Activated CD4-positive, CD25-positive, alpha-beta regulatory T cell treated with anti-CD3 and anti-CD28 coated beads, Interleukin-2, amount 50 U/mL, for 24 hours (primary cell): ENCODE measurements at places on chromosomes 3 and 15.

- ATAC-seq = no peak
These were observed 89.4 kb downstream of the SUCLG2 start for GRCh38 chr3:67564973-67565372.

GRCh38 chr3:23865595-23866396, 51.0 kb downstream of the NKIRAS1 start:
- ATAC-seq = no peak

- ATAC-seq = no peak
These were observed 38.3 kb downstream of the SCAPER start for GRCh38 chr15:76866716-76867321.

DNA sequence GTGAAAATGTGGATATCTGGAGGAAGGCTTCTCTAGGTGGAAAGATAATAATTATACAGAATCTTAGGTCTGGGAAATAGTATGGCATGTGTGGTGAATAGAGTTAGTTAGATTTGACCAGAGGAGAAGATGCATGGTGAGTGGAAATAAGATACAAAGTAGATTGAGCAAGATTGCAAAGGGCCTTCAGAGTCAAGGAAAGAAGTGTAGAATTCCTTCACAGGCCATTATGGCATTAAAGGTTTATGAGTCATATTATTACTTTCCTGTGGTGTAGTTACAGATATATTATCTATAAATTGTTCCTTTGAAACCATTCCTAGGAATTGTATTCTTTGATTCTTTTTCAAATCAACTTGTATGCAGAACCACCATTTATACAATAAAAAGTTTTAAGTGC, 660.3 kb downstream of the SI start:
- ATAC-seq = no peak

- no peak for ATAC-seq
These were observed 46.2 kb upstream of the CTDSPL2 start for GRCh38 chr15:44381236-44381635.
